Stimulated activated naive CD8-positive, alpha-beta T cell treated with anti-CD3 and anti-CD28 coated beads, Interleukin-15, amount 100 ng/mL, for 72 hours (primary cell): ENCODE measurements at places on chromosomes 11 and 22.

GRCh38 chr11:67288452-67289225 is 464 bp upstream of the ANKRD13D start:
- peak; percentile 95 for DNase-seq

GRCh38 chr22:23132376-23133091 is 9.3 kb downstream of the RSPH14 start:
- no peak for DNase-seq

DNA sequence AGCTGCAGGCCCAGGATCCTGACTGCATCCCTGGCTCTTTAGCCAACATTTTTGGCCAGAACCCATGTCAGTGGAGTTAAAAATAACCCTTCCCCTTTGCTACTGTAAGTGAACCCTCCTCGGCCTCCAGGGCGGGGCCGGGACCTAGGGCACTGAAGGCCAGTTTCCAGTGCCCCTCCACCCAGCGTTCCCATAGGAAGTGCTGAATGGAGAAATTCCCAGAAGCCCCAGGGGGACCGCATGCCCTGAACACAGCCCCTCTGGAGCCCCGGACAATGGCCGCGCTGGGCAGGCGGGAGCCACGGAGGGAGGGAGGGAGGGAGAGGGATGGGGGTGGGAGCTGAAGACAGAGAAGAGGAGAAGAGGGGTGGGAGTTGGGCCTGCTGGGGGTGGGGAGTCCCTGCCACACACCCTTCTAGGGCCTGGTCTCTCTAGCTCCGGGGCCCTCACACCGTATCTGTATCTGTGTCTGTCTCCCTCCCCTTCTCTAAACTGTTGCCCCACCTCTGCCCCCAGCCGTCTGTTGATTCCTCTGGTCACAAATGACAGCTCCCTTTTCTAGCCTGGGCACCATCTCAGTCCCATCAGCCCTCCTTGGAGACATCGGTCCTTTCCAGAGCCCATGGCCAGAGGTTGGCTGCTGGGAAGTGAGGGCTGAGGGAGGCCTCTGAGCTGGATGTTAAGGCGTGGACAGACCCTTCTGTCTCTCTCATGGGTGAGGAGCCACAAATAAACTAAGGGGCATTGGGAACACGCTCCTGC is 10.9 kb downstream of the PDGFB start:
- no peak for DNase-seq

- no peak for DNase-seq
These were observed 21.6 kb upstream of the TMEM191C start for GRCh38 chr22:21445437-21446127.

DNA sequence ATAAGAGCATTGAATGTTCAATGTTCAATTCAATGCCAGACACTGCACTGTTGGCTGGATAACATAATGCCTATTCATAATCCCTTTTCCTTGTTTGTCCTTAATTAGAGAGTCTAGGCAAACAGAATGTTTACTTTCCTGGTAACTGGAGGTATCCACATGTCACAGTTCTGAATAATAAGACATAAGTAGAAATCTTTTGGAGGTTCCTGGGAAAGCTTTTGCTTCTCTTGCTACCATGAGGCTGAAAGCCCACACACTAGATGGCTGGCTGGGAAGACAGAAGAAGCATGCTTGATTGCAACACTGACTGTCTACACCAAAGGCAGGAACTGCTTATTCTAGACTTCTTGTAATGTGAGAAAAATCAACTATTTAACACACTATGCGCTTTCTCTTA is 79.5 kb downstream of the GAB2 start:
- no peak for DNase-seq

GRCh38 chr11:18769802-18770456 is 21.7 kb downstream of the PTPN5 start:
- DNase-seq, result no peak

DNA sequence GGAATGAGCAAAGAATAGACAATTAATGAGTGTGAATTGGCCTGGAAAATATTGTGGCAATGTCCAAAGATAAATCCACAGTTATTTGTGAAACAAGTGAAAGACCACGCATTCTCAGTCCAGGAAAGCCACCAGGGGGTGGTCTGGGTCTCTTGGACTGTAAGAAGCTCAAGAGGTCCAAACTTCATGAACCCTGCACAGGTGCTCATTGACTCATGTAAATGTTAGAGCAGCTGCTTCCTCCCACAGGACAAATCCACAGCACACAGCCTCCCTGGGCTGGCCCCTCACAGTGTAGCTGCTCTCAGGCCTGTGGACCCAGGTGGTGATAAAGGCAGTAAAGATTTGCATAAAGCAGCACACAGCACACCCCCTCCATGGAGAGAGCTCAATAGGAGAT is 114.0 kb downstream of the ZNF280B start:
- DNase-seq, result no peak

DNA sequence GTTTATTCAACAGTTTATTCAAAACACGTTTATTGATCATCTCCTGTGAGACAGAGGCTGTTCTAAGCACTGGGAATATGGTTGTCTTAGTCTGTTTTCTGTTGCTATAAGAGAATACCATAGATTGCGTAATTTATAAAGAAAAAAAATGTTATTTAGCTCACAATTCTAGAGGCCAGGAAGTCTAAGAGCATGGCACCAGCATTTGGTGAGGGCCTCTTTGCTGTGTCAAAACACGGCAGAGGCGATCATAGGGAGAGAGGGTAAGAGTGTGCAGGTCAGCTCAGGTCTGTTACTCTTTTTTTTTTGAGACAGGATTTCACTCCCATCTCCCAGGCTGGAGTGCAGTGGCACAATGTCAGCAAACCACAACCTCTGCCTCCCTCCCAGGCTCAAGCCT is 5.2 kb upstream of the IL17RA start:
- no peak for DNase-seq

DNA sequence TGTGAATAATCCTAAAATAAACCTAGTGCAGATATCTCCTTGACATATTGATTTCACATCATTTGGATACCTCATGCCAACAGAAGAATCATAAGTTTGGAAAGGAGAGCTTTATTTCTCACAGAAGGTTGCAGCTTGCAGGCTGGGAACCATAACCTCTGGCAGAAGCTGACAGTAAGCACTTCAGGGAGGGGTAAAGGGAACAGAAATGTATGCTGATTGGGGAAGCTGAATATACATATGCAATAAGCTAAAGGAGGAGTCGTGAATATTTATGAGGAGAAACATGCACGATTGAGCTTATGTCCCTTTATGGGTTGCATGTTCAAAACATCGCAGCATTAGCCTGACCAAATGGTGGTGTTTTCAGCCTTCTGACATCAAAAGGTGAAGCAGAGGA is 814.5 kb downstream of the TBC1D22A start:
- no peak for DNase-seq

DNA sequence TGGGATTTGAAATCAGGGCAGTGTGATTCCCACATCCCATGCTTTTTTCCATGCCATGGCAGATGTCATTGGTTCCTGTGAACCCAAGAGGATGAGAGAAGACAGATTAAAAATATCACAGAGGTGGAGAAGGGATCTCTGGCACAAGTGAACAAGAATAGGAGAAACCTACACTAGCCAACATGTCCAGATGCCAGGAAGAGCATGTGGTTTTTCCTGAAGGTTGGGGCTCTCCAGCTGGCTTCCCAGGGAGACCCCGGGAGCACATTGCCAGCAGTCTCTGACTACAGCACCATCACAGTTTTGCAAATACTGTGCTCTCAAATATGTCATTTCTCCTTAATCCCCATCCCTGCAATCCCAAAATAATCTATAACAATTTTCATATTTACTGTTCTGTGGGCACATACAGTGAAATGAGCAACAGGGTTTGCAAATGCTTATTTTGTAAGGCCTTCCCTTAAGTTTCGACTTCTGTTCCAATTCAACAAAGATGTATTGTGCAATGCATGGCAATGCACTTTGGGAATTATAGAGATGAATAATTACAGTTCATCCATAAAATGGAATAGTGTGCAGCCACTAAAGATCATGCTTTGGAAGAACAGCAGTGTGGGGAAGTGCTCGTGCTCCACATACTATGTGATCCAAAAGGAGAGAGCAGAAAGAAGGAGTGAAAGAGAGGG is 4.8 kb downstream of the ANKK1 start:
- no peak for DNase-seq

GRCh38 chr22:48673806-48674500 is 1153.7 kb downstream of the BRD1 start:
- DNase-seq, result no peak

DNA sequence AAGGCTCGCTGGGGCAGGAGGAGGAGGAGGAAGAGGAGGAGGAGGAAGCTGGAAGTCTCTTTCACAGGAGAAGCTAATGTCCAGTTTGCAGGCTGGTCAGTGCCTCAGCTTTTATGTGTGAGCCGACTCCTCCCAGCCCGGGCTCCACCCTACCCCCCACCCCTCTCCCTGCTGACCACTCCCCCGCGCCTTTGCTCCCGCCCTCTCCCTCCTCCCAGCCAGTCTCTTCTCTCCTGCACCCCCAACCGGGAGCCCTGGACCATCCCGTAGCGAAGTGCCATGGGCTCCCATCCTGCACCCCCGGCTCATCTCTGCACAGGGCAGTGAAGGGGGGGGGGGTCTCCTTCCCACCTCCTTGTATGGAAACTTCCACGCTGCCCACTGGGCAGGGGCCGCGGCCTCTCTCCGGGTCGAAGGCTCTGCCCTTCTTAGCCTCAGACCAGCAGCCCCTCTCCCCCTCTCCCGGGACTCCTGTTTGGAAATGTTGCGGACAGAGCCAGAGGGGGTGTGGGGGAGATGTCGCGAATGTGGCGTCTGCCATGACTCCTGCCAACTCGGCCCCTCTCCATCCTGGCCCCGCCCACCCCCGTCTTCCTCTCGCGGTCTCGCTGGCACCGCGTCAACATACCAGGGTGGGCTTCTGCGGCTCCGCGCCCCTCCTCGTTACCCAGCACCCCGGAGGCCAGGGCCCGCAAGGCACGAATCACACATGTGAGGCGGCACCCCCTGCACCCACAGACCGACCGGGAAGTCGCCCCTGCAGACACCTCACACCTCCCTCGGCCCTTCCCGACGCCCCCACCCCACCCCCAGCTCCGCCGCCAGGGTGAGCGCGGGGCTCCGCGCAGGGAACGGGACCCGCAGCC is 1.8 kb downstream of the IGF2 start:
- DNase-seq, result no peak

GRCh38 chr11:69215784-69216415 is 60.2 kb downstream of the SMIM38 start:
- no peak for DNase-seq
